ENCODE measurements at places on chromosomes 16 and 17. TPM values are rescaled to one million over a fixed set of nuclear protein-coding genes. Genes with fewer than 3 reads are reported as not detected.

The HOXB7 gene
- 9.8 TPM for total RNA-seq

GRCh38 chr16:4283441-4283840 is 10.6 kb upstream of the TFAP4 start:
- DNase-seq = no peak

- DNase-seq = no peak
Measured at GRCh38 chr17:66175892-66176291, 16.0 kb downstream of the CEP112 start.

- no peak for DNase-seq
Measured at GRCh38 chr17:64938290-64938689, 19.0 kb upstream of the LRRC37A3 start.

All from MG63 (cell line).